Uterine smooth muscle cell (primary cell): ENCODE measurements at places on chromosomes 7 and 10. TPM values are rescaled to one million over a fixed set of nuclear protein-coding genes. Genes with fewer than 3 reads are reported as not detected.

GRM3 gene
- not detected in 2 replicates for total RNA-seq

RBAK gene
- total RNA-seq = 7.7 and 9.0 TPM in 2 replicates

POLD2 gene
- 95.3 and 141 TPM in 2 replicates for total RNA-seq

CFAP46 gene
- 0.87 and 1.1 TPM in 2 replicates for total RNA-seq

PRSS37 gene
- total RNA-seq = not detected in 2 replicates

HOXA5 gene
- 0.66 and 0.75 TPM in 2 replicates for total RNA-seq

HYAL4 gene
- not detected in 2 replicates for total RNA-seq

CTAGE15 gene
- total RNA-seq = 0.75 TPM in 1 of 2 replicates, not detected in the other

PODXL gene
- 3.2 and 8.6 TPM in 2 replicates for total RNA-seq

SLC16A12 gene
- under 0.01 TPM in 1 of 2 replicates, not detected in the other for total RNA-seq

TCAF2 gene
- 1.4 and 1.9 TPM in 2 replicates for total RNA-seq

RNLS gene
- total RNA-seq = 10.2 and 13.2 TPM in 2 replicates

LEP gene
- total RNA-seq = 0.12 TPM in 1 of 2 replicates, not detected in the other

CFAP70 gene
- total RNA-seq = 0.44 and 0.75 TPM in 2 replicates

PRKCQ gene
- 0.12 and 0.22 TPM in 2 replicates for total RNA-seq

CHAT gene
- not detected in 2 replicates for total RNA-seq

ATOH7 gene
- total RNA-seq = not detected in 2 replicates

C10orf62 gene
- 0.11 and 0.37 TPM in 2 replicates for total RNA-seq

PITX3 gene
- not detected in 2 replicates for total RNA-seq

CALML3 gene
- total RNA-seq = not detected in 2 replicates

COL17A1 gene
- total RNA-seq = under 0.01 and 0.33 TPM in 2 replicates

CALML5 gene
- not detected in 2 replicates for total RNA-seq

ELFN1 gene
- total RNA-seq = 0.77 and 1.2 TPM in 2 replicates

SLC18A3 gene
- total RNA-seq = not detected in 2 replicates

BAIAP2L1 gene
- 1.1 and 1.7 TPM in 2 replicates for total RNA-seq

PDE6C gene
- total RNA-seq = not detected in 2 replicates

CCL24 gene
- total RNA-seq = not detected in 2 replicates

DLD gene
- 74.4 and 109 TPM in 2 replicates for total RNA-seq

RARRES2 gene
- total RNA-seq = 3.3 and 27.1 TPM in 2 replicates

ETV1 gene
- 17.2 and 25.7 TPM in 2 replicates for total RNA-seq

C10orf53 gene
- total RNA-seq = under 0.01 TPM in 1 of 2 replicates, not detected in the other

PPP1R9A gene
- 1.9 and 2.6 TPM in 2 replicates for total RNA-seq

GALNT17 gene
- under 0.01 TPM in 1 of 2 replicates, not detected in the other for total RNA-seq

IDE gene
- total RNA-seq = 18.7 and 21.2 TPM in 2 replicates

AGBL3 gene
- 0.89 and 1.00 TPM in 2 replicates for total RNA-seq

LRRD1 gene
- 0.11 TPM in 1 of 2 replicates, not detected in the other for total RNA-seq

THSD7A gene
- total RNA-seq = 0.44 and 0.50 TPM in 2 replicates

ALOX5 gene
- not detected in 2 replicates for total RNA-seq

NACAD gene
- total RNA-seq = 1.9 and 2.4 TPM in 2 replicates

ABCB1 gene
- total RNA-seq = 0.50 and 1.3 TPM in 2 replicates

NSUN5 gene
- total RNA-seq = 18.0 and 24.3 TPM in 2 replicates

ADIRF gene
- 36.3 and 73.0 TPM in 2 replicates for total RNA-seq
